Hepatic stellate cell (primary cell): ENCODE measurements at places on chromosomes 5 and 9.
A peak's percentile ranks its signal among the peaks of the same experiment; 100 is the strongest.

DNA sequence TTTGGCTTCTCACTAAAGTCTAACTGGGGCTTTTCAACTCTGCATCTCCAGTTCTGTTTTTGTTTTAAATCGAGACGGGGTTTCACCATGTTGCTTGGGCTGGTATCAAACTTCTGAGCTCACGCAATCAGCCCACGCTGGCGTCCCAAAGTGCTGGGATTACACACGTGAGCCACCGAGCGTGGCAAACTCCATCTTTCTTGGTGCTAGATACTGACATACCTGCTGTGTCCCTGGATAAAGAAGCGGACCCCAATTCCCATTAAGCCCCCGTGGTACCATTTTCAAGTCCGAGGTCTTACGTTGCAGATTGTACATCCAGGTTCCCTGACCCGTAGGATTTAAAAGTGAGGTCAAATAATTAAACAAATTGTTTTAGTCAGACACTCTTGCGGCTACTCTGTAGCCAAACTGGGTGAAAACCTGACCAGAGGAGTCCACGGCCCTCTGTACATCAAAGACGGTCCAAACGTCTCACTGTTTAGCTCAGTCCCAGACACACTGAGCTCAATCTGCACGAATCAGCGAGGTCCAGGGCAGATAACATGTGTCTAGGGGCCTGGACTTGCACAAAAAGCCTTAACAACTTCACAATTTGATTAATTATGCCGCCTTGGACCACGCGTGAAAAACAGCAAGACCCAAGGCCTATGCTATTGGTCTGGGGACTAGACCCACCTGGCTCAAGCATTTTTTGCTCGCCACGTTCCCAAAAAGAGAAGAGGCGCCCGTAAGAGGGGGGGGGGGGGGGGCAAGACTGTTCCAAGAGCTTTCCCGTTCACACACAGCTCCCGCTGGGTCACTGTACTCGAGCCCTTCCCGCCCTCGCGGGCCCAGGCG, 727 bp upstream of the DNAJA1 start:
- DNase-seq, result peak; percentile 19

GRCh38 chr5:119055294-119055693, 15.6 kb upstream of the DMXL1 start:
- DNase-seq, result no peak

GRCh38 chr5:171494452-171495121, 75.1 kb downstream of the FGF18 start:
- DNase-seq, result peak; percentile 62

GRCh38 chr5:137192293-137192743, 306.8 kb downstream of the SPOCK1 start:
- no peak for DNase-seq

- DNase-seq, result peak; percentile 29
Observed at GRCh38 chr9:6680797-6681146, 35.2 kb upstream of the GLDC start.

- no peak for DNase-seq
Observed at GRCh38 chr5:159033351-159033657, 66.4 kb downstream of the EBF1 start.

- DNase-seq, result no peak
Observed at GRCh38 chr9:110266795-110267194, 10.5 kb upstream of the TXN start.

DNA sequence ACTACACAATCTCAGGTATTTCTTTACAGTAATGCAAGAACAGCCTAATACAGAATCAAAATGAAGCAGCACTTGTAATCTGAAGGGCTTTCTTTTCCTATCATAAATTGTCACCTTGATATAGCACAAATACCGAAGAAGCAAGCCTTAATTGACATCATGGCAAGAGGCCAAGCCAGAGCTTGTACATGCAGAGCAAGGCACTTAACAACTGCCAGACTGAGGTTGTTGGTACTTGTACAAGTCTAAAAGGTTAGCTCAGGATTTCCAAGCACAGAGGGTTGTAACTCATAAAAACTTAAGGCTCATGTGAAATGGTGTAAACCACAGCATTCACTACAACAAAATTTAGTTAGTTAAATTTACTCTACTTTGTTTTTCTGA, 158.8 kb upstream of the SPEF2 start:
- no peak for DNase-seq

GRCh38 chr9:89360465-89360864, 42.2 kb downstream of the SECISBP2 start:
- DNase-seq, result no peak

DNA sequence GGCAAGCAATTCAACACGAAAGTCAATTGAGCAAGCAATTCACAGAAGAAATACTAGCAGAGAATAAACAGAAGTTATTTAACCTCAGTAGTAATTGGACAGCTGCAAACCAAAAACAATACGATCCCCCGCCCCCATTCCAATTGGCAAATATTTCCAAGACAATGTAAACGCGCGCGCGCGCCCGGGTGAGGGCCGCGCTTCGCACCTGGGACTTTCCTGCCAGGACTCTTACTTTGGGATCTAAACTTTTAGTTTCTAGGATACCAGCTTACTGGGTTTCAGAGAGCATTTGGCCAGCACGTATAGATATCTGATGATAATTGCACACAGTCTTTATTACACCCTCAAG, 8.6 kb downstream of the RUFY1 start:
- DNase-seq, result peak; percentile 11

DNA sequence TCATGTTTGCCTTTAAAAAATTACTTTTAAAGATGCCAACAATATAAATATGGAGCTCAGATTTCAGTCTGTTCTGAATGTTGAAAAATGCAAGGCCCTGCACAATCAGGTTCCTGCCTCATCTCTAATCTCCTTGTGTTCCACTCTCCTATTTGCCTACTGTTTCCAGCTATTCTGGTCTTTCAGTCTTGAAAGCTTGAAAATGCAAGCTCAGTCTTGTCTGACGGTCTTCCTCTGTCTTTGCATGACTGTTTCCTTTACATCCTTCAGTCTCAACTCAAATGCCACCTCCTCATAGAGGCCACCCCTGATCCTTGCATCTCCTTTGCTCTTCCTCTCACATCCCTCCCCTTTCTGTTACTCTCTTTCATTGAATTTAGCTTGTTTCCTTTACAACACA, 354.9 kb downstream of the KIF4B start:
- DNase-seq, result no peak

DNA sequence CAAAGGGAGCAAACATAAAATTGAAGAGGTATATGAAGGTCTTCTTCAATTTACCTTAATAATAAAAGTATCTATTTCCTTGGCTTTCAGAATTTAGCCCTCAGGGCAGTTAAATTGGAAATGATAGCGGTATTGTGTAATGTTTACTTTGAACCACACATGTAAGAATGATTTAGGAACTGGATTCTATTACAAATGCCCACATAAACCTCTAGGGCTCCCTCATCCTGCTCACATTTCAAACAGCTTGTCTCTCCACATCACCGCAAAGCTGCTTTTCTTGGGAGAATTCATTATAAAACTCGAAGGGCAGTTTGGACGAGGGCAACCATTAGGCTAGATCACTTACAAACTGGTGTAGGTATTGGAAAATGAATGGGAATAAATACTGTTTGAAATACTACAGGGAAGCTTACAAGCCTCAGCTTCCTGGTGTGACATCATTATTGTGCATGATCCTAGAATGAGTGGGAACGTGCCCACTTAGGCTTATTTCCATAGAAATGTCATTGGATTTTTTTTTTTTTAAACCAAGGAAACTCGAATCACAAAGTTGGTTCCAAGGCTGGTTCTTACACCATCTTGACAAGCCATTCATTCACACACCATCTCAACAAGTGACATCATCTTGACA, 47.3 kb downstream of the MTRR start:
- DNase-seq, result no peak

- peak; percentile 23 for DNase-seq
Observed at GRCh38 chr5:168334695-168335094, 43.2 kb downstream of the WWC1 start.

DNA sequence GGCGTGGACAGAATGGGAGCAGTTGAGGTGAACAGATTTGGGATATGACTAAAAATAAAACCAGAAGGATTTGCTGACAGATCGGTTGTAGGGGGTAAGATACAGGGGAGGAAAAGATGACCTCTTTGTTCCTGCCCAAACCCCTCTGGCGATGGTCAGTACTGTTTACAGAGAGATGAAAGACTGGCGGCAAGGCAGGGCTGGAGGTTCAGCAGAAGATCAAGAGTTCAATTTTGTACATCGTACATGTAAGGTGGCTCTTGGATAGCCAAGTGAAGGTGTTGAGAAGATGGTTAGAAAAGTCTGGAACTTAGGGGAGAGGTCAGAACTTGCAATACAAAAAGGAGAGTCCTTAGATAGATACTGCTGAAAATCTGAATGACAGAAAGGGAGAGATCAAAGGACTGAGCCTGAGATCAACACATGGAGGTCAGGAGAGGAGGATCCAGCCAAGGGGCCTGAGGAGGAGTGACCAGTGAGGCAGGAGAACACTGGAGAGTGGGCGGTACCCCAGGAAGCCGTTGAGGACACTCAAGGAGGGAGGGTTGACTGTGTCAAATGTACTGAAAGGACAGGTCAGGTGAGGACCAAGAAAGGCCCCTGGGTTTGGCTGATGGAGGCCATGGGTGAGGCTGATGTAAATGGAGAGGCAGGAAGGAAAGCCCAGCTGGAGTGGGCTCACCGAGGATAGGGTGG, 7.1 kb downstream of the IL4 start:
- no peak for DNase-seq

DNA sequence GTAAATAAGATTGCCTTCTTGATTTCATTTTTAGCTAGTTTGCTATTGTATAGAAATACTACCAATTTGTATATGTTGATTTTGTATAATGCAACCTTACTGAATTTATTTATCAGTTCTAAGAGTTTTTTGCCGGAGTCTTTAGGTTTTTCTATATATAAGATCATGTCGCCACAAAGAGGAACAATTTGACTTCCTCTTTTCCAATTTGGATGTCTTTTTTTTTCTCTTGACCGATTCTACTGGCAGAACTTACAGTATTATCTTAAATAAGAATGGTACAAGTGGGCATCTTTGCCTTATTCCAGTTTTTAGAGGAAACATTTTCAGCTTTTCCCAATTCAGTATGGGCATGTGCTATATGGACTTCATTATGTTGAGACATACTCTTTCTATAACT, 624.7 kb upstream of the ACO1 start:
- DNase-seq, result no peak

DNA sequence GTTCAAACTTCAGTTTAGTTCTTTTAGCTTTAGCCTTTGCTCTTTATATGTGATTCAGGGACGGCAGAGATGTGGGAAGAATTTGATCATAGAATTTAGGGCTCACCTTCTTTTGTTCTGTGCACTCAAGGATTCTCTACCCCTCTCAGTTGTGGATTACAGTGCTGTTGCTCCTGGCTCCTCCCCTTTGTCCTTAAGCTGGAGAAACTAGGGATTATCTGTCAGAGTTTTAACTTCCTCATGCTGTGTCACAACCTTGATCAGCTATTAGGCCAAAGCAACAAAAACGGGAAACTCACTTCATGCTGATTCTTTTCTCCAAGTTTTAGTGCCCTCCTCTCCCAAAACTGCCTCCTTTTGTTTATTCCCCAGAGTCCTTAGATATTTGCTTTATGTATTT, 13.0 kb upstream of the PCDHAC2 start:
- no peak for DNase-seq

DNA sequence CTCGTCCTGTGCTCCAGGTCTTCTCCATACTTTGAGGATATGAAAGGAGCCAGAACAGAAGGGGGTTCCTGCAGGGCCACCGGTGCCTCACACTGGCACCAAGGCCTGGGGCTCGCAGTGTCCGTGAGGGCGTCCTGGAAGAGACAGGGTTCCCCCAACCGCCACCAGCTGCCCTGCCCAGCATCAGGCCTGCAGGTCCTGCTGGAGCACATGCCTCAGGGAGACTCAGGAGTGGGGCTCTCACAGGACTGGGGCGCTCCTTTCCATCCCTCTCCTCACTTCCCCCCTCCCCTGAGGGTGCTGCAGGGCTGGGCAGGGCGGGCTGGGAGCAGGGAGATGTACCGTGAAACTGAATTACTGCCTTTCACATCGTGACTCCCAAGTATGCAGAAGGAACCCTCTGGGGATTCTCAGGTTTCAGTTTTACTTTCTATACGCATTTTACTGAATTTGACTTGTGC, 31.7 kb downstream of the CEP72 start:
- DNase-seq, result no peak

- DNase-seq, result no peak
Observed at GRCh38 chr9:78753039-78753438, 456.1 kb downstream of the PSAT1 start.

DNA sequence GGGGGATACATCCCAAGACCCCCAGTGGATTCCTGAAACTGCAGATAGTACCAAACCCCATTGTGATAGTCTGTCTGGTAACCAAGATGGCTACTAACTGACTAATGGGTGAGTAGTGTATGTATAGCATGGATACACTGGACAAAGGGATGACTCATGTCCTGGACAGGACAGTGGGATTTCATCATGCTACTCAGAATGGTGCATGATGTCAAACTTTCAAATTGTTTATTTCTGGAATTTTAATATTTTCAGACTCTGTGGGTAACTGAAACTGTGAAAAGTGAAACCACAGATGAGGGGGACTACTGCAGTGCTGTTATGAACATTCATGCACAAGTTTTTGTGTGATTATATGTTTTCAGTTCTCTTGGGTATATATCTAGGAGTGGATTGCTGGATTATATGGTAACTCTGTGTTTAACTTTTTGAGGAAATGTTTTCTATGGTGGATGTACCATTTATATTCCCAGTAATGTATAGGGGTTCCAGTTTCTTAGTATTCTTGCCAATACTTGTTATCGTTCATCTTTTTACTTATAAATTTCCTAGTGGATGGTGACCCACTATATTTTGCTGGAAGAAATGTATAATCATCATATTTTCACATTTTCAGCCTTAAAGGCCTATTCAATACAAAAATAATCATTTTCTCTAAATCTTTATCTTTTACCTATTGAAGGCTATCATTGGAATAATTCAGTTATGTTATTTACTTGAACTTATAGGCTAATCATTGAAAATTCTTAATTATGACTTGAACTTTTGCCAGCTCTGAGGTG, 140.9 kb downstream of the NR3C1 start:
- DNase-seq, result peak; percentile 32

DNA sequence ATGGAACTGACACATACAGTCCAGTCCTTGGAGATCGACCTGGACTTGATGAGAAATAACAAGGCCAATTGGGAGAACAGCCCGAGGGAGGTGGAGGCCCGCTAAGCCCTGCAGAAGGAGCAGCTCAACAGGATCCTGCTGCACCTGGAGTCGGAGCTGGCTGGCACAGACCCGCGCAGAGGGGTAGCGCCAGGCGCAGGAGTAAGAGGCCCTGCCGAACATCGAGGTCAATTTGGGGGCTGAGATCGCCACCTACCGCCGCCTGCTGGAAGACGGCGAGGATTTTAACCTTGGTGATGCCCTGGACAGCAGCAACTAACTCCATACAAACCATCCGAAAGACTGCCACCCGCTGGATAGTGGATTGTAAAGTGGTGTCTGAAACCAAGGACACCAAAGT, 1610.1 kb upstream of the ACO1 start:
- DNase-seq, result no peak

GRCh38 chr5:167845952-167846351, 445.5 kb upstream of the WWC1 start:
- no peak for DNase-seq

- no peak for DNase-seq
Observed at GRCh38 chr5:107376546-107377276, 294.0 kb downstream of the EFNA5 start.
